ENCODE measurements at places on chromosomes 11 and 22. TPM values are rescaled to one million over a fixed set of nuclear protein-coding genes. Genes with fewer than 3 reads are reported as not detected.

The PATE2 gene
- not detected for total RNA-seq

The OR51F2 gene
- not detected for total RNA-seq

The NPAS4 gene
- total RNA-seq, result not detected

The RASSF10 gene
- total RNA-seq, result not detected

The CENPM gene
- 21.0 TPM for total RNA-seq

The SERHL2 gene
- total RNA-seq, result 1.8 TPM

The SMTNL1 gene
- total RNA-seq, result not detected

The TALDO1 gene
- total RNA-seq, result 250 TPM

The CEP126 gene
- 0.66 TPM for total RNA-seq

The GRM5 gene
- total RNA-seq, result under 0.01 TPM

The NCAM1 gene
- 4.6 TPM for total RNA-seq

The C11orf97 gene
- total RNA-seq, result not detected

The SPINDOC gene
- total RNA-seq, result 35.9 TPM

The RTN4R gene
- 0.29 TPM for total RNA-seq

The TMEM191C gene
- 0.88 TPM for total RNA-seq

The ART1 gene
- total RNA-seq, result not detected

The OLFML1 gene
- total RNA-seq, result 0.72 TPM

The CD3G gene
- not detected for total RNA-seq

The FAM180B gene
- not detected for total RNA-seq

The OR4D10 gene
- total RNA-seq, result not detected

The TEX54 gene
- total RNA-seq, result not detected

The EHF gene
- total RNA-seq, result 2.8 TPM

The OR5A1 gene
- total RNA-seq, result not detected

The SLC35E4 gene
- total RNA-seq, result 18.6 TPM

The NAV2 gene
- total RNA-seq, result 13.7 TPM

The CD3D gene
- not detected for total RNA-seq

The RHOD gene
- total RNA-seq, result 7.6 TPM

The SCUBE2 gene
- total RNA-seq, result 0.86 TPM

The CFAP300 gene
- 5.9 TPM for total RNA-seq

The IFITM2 gene
- total RNA-seq, result 56.2 TPM

The AQP11 gene
- 0.88 TPM for total RNA-seq

The KCNE3 gene
- total RNA-seq, result not detected

The PAMR1 gene
- 185 TPM for total RNA-seq

The SAA4 gene
- total RNA-seq, result not detected

The KRTAP5-11 gene
- not detected for total RNA-seq

The GUCY1A2 gene
- 1.6 TPM for total RNA-seq

The SYT8 gene
- not detected for total RNA-seq

The APBB1 gene
- 45.1 TPM for total RNA-seq

The P2RX3 gene
- not detected for total RNA-seq

The GGTLC2 gene
- not detected for total RNA-seq

The INS gene
- total RNA-seq, result not detected

The LTO1 gene
- total RNA-seq, result 32.6 TPM

The NXPE1 gene
- not detected for total RNA-seq

The SRPRA gene
- total RNA-seq, result 150 TPM

The OR51B4 gene
- not detected for total RNA-seq

The MS4A6A gene
- total RNA-seq, result not detected

The CDON gene
- total RNA-seq, result 3.3 TPM

The PARVG gene
- total RNA-seq, result not detected

The RAB38 gene
- total RNA-seq, result 2.8 TPM

The PIH1D2 gene
- total RNA-seq, result 1.0 TPM

The APLP2 gene
- 133 TPM for total RNA-seq

The KCTD14 gene
- total RNA-seq, result 1.7 TPM

The E2F8 gene
- 1.7 TPM for total RNA-seq

The VWCE gene
- 1.1 TPM for total RNA-seq

The SNX32 gene
- not detected for total RNA-seq

The MORC2 gene
- 20.5 TPM for total RNA-seq

The TRIM77 gene
- not detected for total RNA-seq

The TLCD5 gene
- total RNA-seq, result 6.6 TPM

Data from placental pericyte (primary cell).